ENCODE measurements at places on chromosomes 1 and 21. TPM values are rescaled to one million over a fixed set of nuclear protein-coding genes. Genes with fewer than 3 reads are reported as not detected.

Gene TMEM240
- total RNA-seq, result 20.5 TPM

Gene BTG2
- 6.1 TPM for total RNA-seq

Gene NCAM2
- 1.2 TPM for total RNA-seq

Gene S100A14
- total RNA-seq, result not detected

Gene PTPN14
- total RNA-seq, result 21.0 TPM

Gene ATF3
- 3.2 TPM for total RNA-seq

Gene SH3BGR
- 4.9 TPM for total RNA-seq

Gene KRTAP21-2
- total RNA-seq, result not detected

Gene ZMYM4
- total RNA-seq, result 33.2 TPM

Gene C2CD4D
- total RNA-seq, result not detected

Gene SMIM1
- total RNA-seq, result 1.7 TPM

Gene SLC16A4
- 37.5 TPM for total RNA-seq

Gene PLEKHN1
- 1.8 TPM for total RNA-seq

Gene NR1I3
- total RNA-seq, result not detected

Gene MECR
- 25.0 TPM for total RNA-seq

Gene PGLYRP4
- not detected for total RNA-seq

Gene S100A2
- total RNA-seq, result 2.3 TPM

Gene AMY1A
- total RNA-seq, result not detected

Gene SLC9C2
- not detected for total RNA-seq

Data from myometrial cell (primary cell).